ENCODE measurements at places on chromosomes 6 and 20. TPM values are rescaled to one million over a fixed set of nuclear protein-coding genes. Genes with fewer than 3 reads are reported as not detected.

- DNase-seq = no peak
Measured at GRCh38 chr6:16546861-16547260, 214.4 kb downstream of the ATXN1 start.

DNA sequence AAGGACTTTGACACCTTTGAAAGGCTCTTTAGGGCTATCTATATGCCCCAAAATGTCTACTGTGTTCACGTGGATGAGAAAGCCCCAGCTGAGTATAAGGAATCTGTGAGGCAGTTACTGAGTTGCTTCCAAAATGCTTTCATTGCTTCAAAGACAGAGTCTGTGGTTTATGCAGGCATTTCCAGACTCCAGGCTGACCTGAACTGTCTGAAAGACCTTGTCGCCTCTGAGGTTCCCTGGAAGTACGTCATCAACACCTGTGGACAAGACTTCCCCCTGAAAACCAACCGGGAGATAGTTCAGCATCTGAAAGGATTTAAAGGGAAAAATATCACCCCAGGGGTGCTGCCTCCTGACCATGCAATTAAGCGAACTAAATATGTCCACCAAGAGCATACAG, 65.2 kb downstream of the GCNT2 start:
- no peak for DNase-seq

GRCh38 chr20:51221791-51222408, 199.0 kb upstream of the KCNG1 start:
- peak; percentile 60 for DNase-seq

DNA sequence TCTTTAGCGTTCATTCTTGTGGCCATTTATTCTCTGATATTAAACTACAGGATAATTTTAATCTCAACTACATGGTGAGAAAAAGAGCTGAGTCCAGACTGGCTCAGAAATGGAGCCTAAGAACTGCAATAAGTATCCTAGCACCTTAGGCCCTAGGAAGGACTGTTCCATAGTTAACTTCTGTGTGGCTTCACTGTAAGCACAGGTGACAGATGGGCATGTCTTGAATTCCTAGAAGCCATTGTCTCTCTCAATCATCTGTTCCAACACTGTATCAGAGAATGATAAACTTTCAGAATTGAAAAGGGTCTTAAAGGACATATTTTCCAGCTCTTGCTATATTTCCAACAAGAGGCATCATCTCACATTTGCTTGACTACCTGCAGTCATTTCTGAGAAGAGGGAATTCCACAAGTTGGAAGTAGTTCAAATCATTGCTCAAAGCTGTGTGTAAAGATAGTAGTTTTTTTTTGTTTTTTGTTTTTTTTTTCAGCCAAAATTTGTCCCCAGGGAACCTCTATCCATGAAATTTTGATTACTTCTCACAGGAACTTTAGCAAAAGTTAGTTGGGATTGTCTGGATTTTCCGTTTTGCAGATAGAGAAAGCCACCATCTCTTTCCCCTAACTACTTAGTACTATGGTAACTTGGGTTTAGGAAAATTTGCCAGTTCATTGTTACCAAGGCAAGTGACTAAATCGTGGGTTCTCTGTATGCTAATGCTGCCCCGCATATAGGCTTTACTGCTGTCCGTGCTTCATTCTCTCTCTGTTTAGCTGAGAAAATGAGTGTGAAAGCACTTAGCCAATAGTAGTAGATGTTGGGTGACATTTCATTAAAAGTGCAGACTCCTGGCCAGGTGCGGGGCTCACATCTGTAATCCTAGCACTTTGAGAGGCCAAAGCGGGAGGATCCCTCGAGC, 47.2 kb downstream of the KCNS1 start:
- DNase-seq = peak; percentile 43

DNA sequence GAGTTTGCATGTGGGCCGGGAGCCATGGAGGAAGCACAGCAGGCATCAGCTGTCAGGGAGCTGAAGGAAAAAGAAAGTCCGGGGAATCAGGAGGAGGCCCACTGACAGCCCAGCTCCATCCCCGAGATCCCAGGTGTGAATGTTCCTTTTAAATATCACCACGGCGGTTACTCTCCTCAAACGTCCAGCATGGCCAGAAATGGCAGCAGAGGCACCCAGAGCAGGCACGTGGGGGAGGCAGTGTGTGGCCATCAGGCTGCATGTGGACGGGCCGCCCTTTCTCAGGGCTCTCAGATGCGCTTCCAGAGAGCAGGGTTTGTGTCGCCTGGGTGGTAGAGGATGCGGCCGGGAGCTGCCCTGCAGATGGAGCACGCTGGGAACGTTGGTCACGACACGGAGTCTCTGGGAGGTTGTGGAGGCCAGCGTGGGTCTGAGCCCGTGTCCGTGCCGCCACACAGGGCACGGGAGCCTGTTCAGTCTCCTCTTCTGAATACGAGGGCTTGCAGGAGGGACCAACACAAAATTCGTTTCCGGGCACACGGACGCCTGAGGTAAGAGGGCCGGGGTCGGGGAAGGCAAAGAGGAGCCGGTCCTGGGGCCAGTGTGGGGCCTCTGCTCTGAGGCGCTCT, 45.3 kb upstream of the DACT2 start:
- DNase-seq = no peak

- peak; percentile 35 for DNase-seq
Measured at GRCh38 chr6:4480788-4481735, 295.1 kb upstream of the CDYL start.

- DNase-seq = no peak
Measured at GRCh38 chr6:8170245-8170644, 67.9 kb upstream of the EEF1E1 start.

DNA sequence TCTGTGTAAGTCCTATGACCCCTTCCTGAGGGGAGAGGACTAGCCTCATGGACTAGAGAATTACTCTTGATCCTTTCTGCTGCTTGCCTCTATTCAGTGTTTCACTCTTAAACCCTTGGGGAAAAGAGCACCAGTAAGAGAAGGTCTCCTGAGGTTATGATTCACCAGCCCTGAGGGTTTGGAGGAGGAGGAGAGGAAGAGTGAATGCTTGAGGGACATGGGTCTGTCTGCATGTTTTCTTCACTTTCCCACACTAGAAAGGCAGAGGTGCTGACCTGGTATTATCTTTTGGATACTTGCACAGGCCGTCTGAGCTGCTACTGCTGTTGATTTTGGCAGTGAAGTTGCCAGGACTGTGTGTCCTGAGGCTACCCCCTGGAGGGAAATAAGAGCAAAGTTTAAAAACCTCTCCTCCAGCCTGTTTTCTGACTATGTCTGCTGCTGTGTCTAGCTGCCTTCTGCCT, 78.3 kb downstream of the CD109 start:
- peak; percentile 87 for DNase-seq

GRCh38 chr6:97462938-97463598, 180.1 kb upstream of the MMS22L start:
- no peak for DNase-seq

- DNase-seq = no peak
Measured at GRCh38 chr6:27224729-27225128, 22.8 kb upstream of the PRSS16 start.

- peak; percentile 97 for DNase-seq
Measured at GRCh38 chr6:148746363-148747144, at the start of gene UST. UST (plus strand) TSS chr6:148747030; CDS start chr6:148747431, 401 bp downstream.

GRCh38 chr6:165662749-165663376, at the start of gene PDE10A:
PDE10A (minus strand) TSS chr6:165663241; CDS start chr6:165662811, 430 bp downstream.
- peak; percentile 63 for DNase-seq

GRCh38 chr6:83308833-83309232, 115.7 kb downstream of the RWDD2A start:
- DNase-seq = no peak

SRC gene
- total RNA-seq = 19.1 TPM

SLC22A7 gene
- not detected for total RNA-seq

MAD2L1BP gene
- 20.6 TPM for total RNA-seq

KCNB1 gene
- total RNA-seq = 0.41 TPM

LIME1 gene
- total RNA-seq = 1.7 TPM

IRF4 gene
- total RNA-seq = not detected

LZTS3 gene
- total RNA-seq = 3.6 TPM

PHACTR3 gene
- not detected for total RNA-seq

OCSTAMP gene
- total RNA-seq = not detected

KCNG1 gene
- total RNA-seq = 3.0 TPM

SRXN1 gene
- 67.9 TPM for total RNA-seq

TP53RK gene
- 12.4 TPM for total RNA-seq

Measured in fibroblast of the aortic adventitia (primary cell).